Transverse colon (tissue), 4 donors: ENCODE measurements at places on chromosomes 4 and X.

DNA sequence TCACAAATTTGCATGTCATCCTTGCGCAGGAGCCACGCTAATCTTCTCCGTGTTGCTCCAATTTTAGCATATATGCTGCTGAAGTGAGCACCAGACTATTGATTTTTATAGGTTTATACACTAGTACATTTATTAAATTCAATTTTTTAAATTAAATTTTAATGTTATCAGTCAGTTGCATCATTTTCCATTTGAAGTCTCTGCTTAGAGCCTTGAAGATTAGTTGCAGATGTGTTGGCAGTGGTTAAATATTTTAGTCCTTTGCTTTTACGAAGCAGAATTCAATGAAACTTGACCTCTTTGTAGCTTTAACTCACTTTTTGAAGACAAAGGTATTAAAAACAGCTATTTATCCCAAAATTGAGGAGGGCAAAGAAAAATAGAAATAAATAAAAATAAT is 16.5 kb downstream of the TRAPPC11 start:
- DNase-seq, result no peak

DNA sequence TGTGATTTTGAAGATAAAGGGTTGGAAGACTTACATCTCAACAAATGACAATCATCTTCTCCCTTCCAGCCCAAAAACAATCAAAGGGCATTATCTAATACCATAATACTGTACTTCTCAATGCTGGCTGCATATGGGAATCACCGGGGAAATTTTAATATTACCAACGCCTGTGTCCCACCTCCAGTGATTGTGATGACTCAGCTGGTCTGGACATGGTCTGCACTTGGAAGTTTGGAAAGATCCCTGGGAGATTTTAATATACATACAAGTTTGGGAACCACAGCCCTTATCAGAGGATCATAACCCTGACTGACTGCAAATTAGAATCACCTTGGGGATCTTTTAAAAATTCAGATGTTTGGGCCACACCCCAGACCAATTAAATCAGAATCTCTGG is 29.9 kb downstream of the ARL13A start:
- no peak for DNase-seq

- DNase-seq, result no peak
Observed at GRCh38 chr4:160213366-160213765, 1110.5 kb downstream of the RAPGEF2 start.

GRCh38 chrX:7568597-7568996 is 274.4 kb upstream of the VCX start:
- no peak for DNase-seq

- DNase-seq, result no peak
Observed at GRCh38 chr4:76729980-76730379, 168.0 kb downstream of the SOWAHB start.

GRCh38 chrX:101682723-101683122 is 23.1 kb upstream of the ARMCX2 start:
- no peak for DNase-seq

GRCh38 chr4:119646347-119647071 is 17.9 kb upstream of the PDE5A start:
- peak; percentile 25 for DNase-seq

- DNase-seq, result no peak
Observed at GRCh38 chr4:108352664-108353308, 184.1 kb upstream of the LEF1 start.

- DNase-seq, result peak; percentile 82
Observed at GRCh38 chrX:24149351-24150050, at the start of gene ZFX. Gene ZFX (plus strand): TSS chrX:24149729. CDS start chrX:24172743, 23,014 bp downstream.

GRCh38 chr4:13968723-13969122 is 341.2 kb upstream of the BOD1L1 start:
- no peak for DNase-seq

DNA sequence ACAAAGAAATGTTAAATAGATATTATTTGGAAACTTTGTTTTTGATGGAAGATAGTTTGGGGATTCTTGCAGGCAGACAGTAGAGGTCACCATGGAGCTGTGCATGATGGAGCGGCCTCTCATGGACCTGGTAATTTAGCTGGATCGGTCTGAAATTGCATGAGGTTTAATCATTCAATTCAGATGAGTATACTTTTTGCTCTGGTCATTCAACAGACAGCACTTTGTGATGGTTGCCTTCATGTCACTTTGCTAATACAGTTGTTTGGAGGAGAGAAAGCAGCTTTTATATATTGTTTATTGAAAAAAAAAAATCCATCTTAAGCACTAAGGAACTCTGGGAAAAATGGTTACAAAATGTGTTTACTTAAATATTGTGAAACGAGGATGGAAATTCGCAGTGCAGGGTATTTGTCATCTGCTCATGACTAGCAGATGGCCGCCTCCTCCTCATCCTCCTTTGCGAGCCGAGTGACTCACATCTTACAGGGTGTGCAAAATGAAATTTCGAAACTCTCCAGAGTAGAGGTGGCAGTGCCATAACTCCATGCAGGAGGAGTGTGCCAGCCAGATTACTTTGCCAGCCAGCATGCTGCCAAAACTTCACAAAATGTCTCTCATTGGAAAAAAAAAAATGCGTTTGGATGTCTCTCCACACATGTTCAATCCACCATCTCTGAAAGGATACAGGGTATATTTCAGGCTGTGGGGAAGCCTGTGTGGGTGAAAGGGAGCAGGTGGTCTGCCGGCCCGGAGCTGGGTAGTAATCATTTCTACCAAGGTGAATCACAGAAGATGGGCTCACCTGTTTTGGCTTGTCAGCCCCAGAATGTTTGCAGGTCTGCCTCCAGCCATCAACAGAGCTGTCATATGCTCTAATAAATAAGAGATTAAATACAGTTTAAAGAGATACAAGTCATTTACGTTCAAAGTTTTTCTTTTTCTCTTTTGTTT is 314.9 kb upstream of the DIPK2B start:
- peak; percentile 43 for DNase-seq

GRCh38 chr4:76007089-76007862 is at the start of gene CXCL9:
Gene CXCL9 (minus strand): TSS chr4:76007509. CDS start chr4:76007449, 60 bp downstream.
- DNase-seq, result no peak

DNA sequence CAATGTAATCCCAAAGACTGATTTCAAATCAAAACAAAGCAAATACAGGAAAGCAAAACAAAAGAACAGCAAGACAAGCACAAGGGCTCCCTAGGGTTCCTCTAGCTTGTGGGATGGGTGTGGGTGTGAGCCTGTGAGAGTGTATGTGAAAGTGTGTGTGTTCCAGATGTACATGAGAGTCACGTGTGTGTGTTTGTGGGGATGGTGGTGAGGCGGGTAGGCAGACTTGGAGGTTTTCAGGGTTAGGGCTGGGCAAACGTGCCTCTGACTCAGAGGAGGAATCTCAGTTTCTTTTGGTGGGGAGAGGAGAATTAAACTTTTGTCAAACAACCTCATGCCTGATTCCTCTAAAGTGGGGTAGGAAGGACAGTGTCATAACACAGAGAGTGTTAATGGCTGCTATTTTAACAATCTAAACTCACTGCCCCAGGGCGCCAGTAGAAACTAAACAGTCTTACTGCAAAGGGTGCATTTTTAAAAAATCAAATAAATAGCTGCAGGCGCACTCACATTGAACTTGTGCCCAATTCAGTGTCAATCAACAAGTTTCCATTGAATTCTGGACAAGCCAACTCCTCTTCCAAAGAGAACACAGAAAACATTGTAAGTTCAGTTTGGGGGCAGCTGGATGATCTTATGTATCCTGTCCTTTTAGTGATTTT is 51.8 kb downstream of the CHRDL1 start:
- no peak for DNase-seq

DNA sequence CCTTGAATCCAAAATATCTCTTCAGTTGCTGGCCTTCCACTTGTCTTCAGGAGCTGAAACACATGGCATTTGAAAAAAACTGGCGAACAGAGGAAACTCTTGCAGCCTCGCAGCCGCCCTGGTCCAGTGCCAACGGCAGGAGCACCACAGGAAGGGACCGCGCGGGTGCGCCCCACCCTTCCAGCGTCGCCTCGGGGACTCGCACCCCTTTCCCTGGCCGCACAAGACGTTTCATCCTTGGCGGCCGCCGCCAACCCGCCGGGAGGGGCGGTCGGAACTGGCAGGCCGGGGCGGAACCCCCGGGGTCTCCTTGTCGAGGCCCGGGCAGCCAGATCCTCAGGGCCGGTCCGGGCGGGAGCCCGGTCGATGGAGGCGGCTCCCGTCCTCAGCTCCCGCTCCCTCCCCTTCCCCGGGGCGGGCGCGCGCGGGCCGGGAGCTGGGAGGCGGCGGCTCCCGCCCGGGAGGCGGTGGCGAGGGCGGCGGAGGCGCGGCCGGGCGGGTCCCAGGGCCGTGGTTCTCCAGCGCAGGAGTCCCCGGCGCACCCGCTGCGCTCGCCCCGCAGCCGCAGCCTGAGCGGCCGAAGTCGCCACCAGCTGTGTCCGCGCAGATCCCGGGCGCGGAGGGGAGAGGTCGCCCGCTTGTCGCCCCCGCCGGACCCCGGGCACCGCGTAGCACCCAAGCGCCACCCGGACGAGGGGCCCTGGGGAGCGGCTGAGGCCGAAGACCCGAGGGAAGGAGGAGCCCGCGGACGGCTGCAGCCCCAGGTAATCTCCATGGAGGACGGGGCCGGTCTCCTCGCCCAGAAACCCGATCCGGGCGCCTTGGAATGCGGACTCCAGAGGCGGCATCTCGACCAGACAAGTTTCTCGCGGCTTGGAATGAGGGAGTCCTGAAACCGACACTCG is 886 bp upstream of the NDST3 start:
- peak; percentile 69 for DNase-seq

DNA sequence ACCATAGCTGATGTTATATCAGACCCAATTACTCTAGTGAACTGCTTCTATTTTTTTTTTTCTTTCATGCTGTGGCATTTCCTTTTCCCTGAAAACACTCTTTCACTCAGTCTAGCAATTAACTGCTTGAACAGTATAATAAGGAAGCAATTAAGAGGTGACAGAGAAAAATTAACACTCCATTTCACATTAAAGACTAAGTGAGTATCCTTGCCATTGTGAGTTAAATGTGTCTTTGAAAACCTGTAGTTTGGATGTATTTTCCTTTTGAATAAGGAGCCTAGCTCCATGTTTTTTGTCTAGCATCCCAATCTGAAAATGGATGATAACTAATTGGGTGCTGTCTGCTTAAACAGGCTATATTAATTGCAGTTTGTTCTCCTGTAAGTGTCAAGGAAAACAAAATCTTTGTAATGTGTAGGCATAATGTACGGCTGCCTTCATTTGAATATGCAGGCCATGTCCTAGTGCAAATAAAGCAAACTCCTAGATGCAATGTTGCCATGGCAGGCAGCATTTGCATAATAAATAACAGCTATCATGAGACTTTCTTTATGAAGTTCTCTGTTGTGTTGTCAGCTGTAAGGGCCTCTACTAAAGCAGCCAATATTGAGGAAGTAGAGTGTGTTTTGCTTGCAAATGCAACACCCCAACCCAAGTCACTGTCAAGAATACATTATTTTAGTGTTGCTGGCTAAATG is 416.7 kb downstream of the ZIC3 start:
- no peak for DNase-seq

- DNase-seq, result no peak
Observed at GRCh38 chr4:5980436-5981155, 37.6 kb downstream of the C4orf50 start.

DNA sequence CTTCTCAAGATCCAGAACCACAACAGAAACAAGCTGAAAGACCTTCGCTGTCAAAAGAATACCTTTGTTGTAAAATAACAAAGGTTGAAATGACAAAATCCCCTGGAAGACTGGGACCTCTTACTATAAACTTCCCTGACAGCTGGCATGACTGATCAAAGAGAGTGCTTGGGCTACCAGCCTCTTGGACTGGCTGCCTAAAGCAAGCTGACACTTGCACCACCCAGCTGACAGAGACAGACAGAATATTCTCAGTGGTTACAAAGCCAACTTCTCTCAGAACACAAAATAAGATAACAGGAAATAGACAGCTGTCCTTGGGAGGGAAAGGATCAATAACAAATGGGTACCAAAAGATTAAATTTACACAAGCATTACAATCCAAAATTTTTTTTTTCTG is 241.7 kb upstream of the SPOCK3 start:
- no peak for DNase-seq

DNA sequence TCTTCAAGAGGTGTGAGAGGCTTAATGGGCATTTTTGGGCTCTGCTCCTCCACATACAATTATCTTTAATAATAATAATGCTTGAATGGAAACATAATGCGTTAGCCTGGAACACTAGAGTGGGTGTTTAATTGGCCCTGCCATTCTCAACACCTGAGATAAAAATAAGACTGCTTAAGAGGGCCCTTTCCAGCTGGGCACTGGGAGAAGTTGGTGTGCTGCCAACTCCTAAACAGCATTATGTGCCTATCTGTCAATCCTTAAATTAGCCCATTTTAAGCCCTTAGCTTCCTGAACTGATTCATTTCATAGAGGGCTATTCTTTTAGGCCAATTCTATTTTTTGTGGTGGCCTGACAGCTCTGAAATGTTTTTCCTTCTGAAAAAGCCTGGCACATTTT is 211.1 kb upstream of the ZIC3 start:
- no peak for DNase-seq

GRCh38 chr4:118810991-118811764 is 24.7 kb downstream of the SEC24D start:
- no peak for DNase-seq

- DNase-seq, result no peak
Observed at GRCh38 chr4:83360018-83360417, 25.4 kb upstream of the HPSE start.

- no peak for DNase-seq
Observed at GRCh38 chrX:110216027-110216426, 101.9 kb downstream of the AMMECR1 start.
